A549 treated with Mapracorat at 1 μM for 4 hours (cell line): ENCODE measurements at places on chromosomes 16 and 17. TPM values are rescaled to one million over a fixed set of nuclear protein-coding genes. Genes with fewer than 3 reads are reported as not detected.

The ZDHHC7 gene
- total RNA-seq = 66.3 to 78.7 TPM (median 74.5 TPM) in 5 replicates

The SYNGR3 gene
- 6.5 to 9.5 TPM (median 7.7 TPM) in 5 replicates for total RNA-seq

The ZNF423 gene
- 0.05 to 0.29 TPM (median 0.08 TPM) in 5 replicates for total RNA-seq

The C1QL1 gene
- 16.2 to 33.3 TPM (median 28.4 TPM) in 5 replicates for total RNA-seq

The ITGB4 gene
- total RNA-seq = 92.0 to 109 TPM (median 95.3 TPM) in 5 replicates

The ADGRG1 gene
- 141 to 205 TPM (median 184 TPM) in 5 replicates for total RNA-seq

The CLEC18B gene
- total RNA-seq = 0.07 to 0.38 TPM (median 0.35 TPM) in 5 replicates

The EFCAB13 gene
- 1.8 to 3.2 TPM (median 1.9 TPM) in 5 replicates for total RNA-seq

The TBC1D3B gene
- total RNA-seq = 2.1 to 3.7 TPM (median 2.6 TPM) in 5 replicates

The DNAI2 gene
- total RNA-seq = not detected in 5 replicates

The PLA2G15 gene
- total RNA-seq = 14.4 to 16.7 TPM (median 14.7 TPM) in 5 replicates

The C16orf78 gene
- not detected in 5 replicates for total RNA-seq

The KRT33B gene
- not detected in 5 replicates for total RNA-seq

The EVPL gene
- total RNA-seq = 15.7 to 21.0 TPM (median 16.7 TPM) in 5 replicates

The CHST4 gene
- 0.08 TPM in 1 of 5 replicates, not detected in the others for total RNA-seq

The ITGA2B gene
- 1.1 to 2.0 TPM (median 1.5 TPM) in 5 replicates for total RNA-seq

The SLC2A4 gene
- total RNA-seq = 0.28 to 0.57 TPM (median 0.35 TPM) in 5 replicates

The CCL16 gene
- total RNA-seq = not detected in 5 replicates

The XPO6 gene
- 74.1 to 104 TPM (median 97.1 TPM) in 5 replicates for total RNA-seq

The WDR45B gene
- 89.8 to 96.1 TPM (median 90.7 TPM) in 5 replicates for total RNA-seq

The NPIPA7 gene
- 5.4 to 12.3 TPM (median 10.6 TPM) in 5 replicates for total RNA-seq

The NTN3 gene
- total RNA-seq = 0.13 TPM in 1 of 5 replicates, not detected in the others

The ZMYND15 gene
- total RNA-seq = 0.24 to 0.69 TPM (median 0.32 TPM) in 5 replicates

The ZG16 gene
- total RNA-seq = not detected in 5 replicates

The PNMT gene
- total RNA-seq = 0.27 to 0.68 TPM (median 0.33 TPM) in 4 of 5 replicates, not detected in the other

The SLFN12L gene
- total RNA-seq = 0.07 TPM in 1 of 5 replicates, not detected in the others
